Right forelimb (tissue), 1 donor: ENCODE measurements at places on chromosomes 6 and 20.

DNA sequence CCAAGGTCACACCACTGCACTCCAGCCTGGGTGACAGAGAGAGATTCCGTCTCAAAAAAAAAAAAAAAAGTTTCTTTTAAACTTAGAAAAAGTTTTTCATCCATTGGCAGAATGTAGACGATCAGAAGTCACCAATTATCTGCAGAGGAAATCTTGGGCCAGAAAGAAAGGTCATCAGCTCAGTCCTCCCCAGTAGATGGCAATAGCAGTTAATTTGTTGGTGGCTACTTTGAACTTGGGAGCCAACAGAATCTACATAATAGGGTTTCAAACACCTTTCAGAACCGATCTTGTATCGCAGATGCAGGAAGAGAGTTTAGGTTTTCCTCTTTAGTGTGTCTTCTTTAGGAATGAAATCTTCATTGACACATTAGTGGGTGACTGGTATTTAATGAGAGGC, 41.7 kb downstream of the LBP start:
- no peak for DNase-seq

- no peak for DNase-seq
These were observed 242.2 kb downstream of the CDH26 start for GRCh38 chr20:60200305-60200918.

- DNase-seq, result no peak
These were observed 74.6 kb upstream of the RREB1 start for GRCh38 chr6:7033202-7033601.

GRCh38 chr6:112432853-112433252, 85.7 kb downstream of the RFPL4B start:
- no peak for DNase-seq

DNA sequence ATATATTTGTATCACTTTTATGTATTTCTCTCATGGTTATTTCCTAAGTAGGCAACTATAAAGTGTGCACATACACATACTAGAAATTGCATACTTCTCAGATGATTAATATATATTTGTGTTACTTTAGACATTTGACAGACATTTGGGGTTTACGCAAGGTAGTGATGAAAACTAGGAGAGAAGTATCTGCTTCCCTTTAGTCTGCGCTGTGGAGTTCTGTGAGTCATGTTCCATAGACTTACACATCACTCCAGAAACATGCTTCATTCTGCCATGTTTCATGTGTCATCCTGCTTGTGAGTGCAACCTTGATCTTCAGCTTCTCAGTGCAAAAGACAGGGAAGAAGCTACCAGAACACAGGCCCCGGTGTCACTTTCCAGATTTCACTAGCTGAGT, 200.7 kb upstream of the BMP2 start:
- DNase-seq, result no peak

DNA sequence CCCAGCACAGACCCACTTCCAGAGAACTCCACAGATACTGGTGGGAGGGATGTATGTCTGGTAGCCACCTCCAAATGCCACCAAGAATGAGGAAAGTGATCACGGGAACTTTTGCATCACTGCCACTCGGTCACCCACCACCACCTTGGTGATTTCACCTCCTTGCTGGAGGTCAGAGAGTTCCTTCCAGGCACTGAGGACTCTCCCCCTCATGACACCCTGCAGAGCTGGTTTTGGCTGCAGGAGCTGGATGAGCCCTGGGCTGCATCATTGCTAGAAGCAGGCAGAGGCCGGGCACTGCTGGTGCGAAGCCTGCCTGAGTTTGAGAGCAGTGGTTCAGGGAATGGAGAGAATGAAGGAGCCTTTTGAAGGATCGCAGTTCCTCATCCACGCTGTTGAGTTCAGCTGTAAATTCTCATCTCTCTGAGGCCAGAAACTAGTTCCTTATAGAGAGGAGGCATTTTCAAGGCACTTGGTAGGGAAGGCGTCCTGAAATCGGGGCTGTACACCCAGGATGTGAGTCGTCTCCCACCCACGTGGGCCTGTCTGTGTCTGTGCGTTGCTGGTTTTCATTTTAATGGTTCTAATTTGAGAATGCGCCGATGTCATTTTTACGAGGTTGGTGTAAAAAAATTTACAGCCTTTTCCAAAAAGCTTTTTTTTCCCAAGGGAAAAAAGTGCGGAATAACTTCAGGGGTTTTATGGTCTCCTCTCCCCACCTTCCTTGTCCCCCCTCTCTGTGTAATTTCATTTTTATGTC, 25.0 kb downstream of the FOXP4 start:
- DNase-seq, result no peak

DNA sequence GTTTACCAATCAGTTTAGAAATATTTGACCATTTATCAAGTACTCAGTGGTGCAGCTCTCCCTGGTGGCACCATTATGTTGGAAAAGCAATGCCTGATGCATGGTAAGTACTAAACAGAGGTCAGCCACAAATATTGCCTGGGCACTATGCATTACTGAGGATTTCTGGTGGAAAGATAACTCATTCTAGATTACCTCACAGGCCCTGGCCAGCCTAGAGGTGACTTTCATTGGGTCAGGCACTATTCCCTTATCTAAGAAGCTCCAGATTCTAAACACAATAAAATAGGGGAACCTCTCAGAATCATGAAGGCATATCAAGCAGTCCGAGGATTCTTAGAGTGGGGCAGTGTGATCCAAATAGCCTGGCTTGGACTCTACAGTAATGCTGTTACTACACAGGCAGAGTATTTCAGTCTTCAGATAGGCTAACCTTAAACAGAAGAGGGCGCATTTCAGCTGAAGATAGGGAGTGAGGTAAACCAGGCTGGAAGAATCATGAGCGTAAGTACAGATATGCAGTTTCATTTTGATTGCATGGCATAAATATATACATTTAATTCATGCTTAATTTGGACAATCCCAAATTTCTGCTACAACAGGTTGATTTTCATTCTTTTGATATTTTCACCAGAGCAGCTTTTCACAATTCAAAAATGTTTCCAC, 12.1 kb downstream of the LGSN start:
- DNase-seq, result no peak

DNA sequence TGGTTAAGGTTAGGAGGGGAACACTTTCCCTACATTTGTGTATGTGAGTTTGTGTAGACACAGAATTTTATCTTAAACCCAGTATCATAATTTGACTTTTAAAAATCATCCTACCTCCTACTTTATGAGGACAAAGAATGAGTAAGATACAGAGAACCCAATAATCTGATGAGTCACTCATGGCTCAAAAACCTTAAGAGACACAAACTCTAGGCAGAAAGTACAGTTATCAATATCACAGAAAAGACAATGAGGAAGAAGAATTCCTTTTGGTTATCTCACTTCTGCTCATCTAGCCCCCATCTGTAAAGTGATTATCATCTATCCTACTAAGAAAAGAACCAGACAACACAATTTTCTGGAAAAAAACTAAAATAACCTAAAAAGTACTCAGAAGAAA, 87.7 kb downstream of the EPB41L2 start:
- no peak for DNase-seq

- peak; percentile 87 for DNase-seq
These were observed 42.8 kb upstream of the HFE start for GRCh38 chr6:26044140-26045064.

GRCh38 chr6:157150076-157150475, 173.2 kb downstream of the TMEM242 start:
- DNase-seq, result no peak

DNA sequence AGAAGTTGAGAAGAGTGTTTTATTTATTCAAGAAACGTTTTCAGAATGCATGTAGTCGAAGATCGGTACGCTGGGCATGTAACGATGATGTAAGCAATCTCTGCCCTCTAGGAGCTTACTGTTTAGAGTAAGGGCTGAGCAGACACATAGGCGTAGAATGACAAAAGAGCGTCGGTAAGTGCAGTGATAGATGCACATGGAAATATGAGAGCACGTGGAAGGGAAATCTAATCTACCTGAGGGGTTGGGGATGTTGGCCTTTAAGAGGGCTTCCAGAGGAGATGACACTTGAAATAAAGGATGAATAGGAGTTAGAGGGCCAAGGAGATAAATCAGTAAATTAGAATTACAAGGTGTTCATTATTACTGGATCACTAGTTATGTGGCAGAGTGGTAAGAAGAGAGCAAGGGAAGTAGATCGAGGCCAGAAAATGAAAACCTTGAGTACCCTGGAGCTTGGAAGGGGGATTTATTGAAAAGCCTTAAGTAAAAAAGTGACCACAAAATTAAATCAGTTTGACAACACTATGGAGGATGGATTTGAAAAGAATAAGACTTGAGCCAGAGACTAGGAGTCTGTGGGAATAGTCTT, 782 bp downstream of the TRMT11 start:
- DNase-seq, result no peak

DNA sequence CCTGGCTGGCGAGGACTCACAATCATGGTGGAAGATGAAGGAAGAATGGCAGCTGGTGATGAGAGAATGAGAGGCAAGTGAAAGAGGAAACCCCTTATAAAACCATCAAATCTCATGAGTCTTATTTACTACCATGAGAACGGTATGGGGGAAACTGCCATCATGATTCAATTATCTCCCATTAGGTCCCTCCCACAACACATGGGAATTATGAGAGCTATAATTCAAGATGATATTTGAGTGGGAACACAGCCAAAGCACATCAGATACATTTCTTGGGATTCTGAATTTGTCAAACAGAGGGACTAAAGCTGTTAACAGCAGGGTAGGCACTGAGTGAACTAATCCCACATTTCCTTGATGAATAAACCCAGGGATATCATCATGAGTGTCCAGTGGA, 116.2 kb upstream of the PLCB4 start:
- no peak for DNase-seq

DNA sequence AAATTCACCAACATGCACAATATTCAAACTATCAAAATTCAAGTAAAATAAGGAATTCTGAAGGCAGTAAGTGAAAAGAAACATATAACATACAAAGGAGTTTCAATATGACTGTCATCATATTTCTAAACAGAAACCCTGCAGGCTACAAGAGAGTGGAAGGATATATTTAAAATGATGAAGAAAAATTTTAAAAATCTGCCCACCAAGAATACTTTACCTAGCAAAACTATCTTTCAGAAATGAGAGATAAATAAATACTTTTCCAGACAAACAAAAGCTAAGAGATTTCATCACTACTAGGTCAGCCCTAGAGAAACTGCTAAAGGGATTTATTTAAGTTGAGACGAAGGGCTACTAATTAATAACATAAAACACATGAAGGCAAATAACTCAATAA, 73.8 kb upstream of the MANEA start:
- DNase-seq, result no peak

GRCh38 chr20:59864726-59865125, 68.7 kb downstream of the SYCP2 start:
- no peak for DNase-seq

DNA sequence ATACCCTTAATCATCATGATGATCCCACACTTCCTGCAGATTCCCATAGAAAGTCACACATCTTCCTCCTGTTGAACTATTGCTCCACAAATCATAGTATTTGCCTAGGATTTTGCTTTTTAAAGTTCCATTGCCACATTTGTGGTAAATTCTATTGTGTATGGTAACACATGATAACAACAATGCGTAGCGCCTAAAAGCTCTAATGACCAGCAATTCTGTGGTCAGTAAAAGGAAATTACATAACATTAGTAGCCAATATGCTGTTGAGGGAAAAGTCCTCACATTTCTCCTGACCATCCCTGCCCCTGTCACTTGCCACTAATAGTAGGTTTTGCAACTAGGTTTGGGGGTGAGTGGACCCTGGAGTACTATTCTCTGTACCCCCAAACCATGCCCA, 31.8 kb upstream of the PDE7B start:
- no peak for DNase-seq

- no peak for DNase-seq
These were observed at the start of gene PLN for GRCh38 chr6:118548136-118548535. Gene PLN, plus strand, starts transcription at chr6:118548296. Its CDS starts 10,626 bp downstream, at chr6:118558922.

DNA sequence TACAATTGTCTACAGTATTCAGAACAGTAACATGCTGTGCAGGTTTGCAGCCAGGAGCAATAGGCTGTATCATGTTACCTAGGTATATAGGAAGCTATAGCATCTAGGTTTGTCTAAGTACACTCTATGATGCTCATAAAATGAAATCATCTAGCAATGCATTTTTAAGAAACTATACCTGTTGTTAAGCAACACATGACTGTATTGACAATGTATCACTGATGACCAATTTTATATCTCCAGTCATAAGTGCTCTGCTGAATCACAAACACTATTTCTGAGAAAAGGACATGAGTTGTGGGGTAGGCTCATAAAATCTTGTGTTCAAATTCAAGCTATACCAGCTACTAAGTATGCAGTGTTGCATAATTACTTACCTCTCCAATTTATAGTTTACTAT, 501.3 kb downstream of the CD109 start:
- no peak for DNase-seq

- DNase-seq, result no peak
These were observed 63.7 kb upstream of the PTPN1 start for GRCh38 chr20:50446351-50447101.

- DNase-seq, result no peak
These were observed 117.8 kb downstream of the RTN4IP1 start for GRCh38 chr6:106511288-106512047.
